Stimulated activated CD4-positive, alpha-beta T cell treated with anti-CD3 and anti-CD28 coated beads, TNF-alpha, amount 100 ng/mL, for 24 hours (primary cell): ENCODE measurements at places on chromosomes 13 and 19.

DNA sequence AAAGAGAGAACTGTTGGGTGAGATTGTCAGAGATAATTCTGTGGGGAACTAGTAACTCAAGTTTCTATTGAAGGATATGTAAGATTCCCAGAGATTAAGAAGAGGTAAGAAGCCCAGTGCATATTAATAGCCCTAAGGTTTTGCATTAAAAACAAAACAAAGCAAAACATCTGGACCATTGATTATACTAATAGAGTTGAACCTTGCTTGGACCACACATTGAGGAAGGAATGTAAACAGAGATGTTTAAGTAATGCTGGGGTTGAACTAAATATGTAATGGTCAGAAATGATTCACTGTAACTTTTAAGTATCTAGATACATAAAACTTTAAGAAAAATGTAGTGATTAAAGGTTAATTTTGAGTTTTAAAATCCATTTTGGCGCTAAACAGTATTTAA is 1770.0 kb downstream of the PCDH9 start:
- no peak for DNase-seq

- DNase-seq: no peak
These were observed 135.0 kb downstream of the CRYL1 start for GRCh38 chr13:20390526-20391175.

GRCh38 chr19:2372076-2372612 is 12.1 kb downstream of the TMPRSS9 start:
- no peak for DNase-seq

- DNase-seq: no peak
These were observed 492.9 kb downstream of the PCDH20 start for GRCh38 chr13:60922576-60923231.

DNA sequence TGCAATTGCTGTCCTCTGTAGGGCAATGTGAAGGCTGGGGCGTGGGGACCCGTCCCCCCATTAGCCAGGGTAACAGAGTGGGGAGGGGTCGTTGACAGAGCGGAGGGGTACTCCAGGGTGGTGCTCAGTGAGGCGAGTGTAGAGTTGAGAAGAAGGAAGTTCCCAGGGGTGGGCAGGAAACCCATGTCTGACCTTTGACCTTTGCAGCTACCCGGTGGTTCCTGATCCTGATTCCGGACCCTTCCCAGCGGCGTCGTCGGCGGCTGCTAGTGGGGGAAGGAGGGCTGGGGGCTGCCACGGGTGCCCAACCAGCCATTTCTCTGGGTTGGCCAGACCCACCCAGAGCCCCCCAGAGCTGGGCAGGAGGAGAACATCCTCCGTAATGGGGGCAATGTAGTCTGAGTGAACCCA is 2.1 kb upstream of the PLVAP start:
- DNase-seq: no peak

DNA sequence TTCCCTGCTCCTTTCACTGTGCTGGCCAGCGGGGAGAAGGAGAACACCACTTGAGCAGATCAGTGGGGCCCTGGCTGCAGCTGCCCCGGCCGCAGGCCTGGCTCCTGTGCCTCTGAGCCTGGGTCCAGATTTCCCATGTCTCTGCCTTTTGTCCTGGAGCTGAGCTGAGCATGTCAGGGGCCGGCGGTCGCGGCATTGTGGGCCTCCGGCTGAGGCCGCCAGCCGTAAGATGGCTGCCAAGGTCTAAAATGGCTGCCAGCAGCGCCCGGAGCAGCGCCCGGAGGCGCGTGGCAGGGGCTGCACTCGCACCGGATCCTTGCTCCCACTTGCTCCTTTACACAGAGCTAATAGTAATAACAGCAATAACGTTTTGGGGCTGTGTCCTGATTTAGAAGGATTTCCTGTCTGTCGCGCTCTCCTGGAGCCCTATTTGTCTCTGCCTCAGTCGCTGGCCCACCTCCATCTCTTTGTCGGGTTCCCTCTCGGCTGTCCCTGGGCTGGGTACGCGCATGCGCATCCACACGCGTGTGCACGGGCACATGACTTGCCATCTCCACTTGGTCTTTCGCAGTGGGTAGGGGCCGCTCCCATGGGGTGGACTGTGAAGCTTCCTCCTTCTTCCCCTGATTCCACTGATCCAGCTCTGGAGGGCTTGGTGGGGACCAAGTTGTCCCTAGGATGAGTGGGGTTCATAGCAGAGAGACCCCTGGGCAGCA is 32.1 kb downstream of the LYL1 start:
- no peak for DNase-seq

DNA sequence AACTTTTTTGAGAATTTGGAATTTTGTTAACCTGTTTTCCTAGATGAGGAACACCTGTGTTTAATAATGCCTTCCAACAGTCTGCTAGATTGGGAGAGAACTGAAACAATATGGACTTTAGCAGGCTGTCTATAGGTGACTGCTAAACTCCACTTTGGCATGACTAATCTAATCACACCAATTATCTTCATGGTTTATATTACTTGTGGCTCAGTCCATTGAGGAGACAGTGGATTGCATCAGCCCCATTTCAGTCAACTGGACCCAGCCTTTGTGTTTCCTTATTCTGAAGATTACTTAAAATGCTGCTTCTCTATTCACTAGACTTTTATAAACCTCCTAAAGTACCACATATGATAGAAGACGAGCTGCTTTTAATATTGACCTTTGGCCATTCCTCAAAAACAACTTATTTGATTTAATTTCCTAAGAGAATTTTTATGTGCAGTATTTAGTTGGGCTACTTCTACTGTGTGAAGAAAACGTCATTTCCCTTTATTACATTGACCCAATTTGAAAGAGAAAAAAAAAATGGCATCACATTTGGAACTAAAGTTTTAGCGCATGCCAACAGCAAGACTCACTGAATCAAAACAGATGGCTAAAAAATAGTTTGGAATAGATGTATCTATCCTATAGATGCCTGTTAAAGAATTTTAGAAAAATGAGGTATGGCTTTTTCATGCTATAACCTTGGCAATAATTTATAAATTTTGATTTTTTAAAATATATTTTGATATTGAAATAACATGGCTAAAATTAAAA is 295.8 kb downstream of the NDFIP2 start:
- DNase-seq: no peak

DNA sequence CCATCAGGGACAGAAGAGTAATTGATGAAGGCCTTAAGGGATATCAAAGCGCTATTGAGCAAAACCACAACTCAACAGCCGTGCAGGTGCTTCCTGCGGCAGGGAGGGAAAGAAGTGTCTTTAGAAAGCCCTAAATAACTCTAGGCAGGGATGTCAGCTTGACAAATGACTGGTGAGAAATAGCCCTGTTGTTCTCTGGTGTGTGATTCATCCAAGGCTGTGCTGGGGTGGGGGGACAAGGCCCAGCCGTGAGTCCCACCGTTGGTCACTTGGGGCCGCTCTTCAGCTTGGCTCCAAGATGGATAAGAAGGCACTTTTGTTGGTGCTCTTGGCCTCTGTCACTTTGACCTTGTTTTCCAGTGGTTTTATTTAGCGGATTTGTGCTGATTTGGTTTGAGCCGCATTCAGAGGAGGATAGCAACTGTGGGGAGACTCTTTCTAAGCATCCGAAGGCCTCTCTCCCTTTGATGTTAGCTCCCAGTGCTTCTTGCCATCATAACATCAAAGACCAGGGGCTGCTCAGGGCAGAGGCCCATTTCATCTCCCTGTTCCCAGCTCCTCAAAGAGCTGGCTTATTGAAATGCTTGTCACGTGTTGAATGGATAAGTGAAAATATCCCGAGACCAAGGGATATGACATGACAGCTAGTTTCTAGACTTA is 130.3 kb upstream of the SERP2 start:
- DNase-seq: no peak

- no peak for DNase-seq
These were observed 316.2 kb downstream of the MTUS2 start for GRCh38 chr13:29136341-29136740.

GRCh38 chr13:54890976-54891375 is 1862.4 kb downstream of the OLFM4 start:
- DNase-seq: no peak
